Stimulated activated CD8-positive, alpha-beta memory T cell treated with anti-CD3 and anti-CD28 coated beads, Interleukin-4, amount 100 ng/mL, for 1 hour (primary cell): ENCODE measurements at places on chromosomes 13 and 19.

- DNase-seq, result no peak
These were observed 9.7 kb upstream of the LENG8 start for GRCh38 chr19:54439174-54439851.

DNA sequence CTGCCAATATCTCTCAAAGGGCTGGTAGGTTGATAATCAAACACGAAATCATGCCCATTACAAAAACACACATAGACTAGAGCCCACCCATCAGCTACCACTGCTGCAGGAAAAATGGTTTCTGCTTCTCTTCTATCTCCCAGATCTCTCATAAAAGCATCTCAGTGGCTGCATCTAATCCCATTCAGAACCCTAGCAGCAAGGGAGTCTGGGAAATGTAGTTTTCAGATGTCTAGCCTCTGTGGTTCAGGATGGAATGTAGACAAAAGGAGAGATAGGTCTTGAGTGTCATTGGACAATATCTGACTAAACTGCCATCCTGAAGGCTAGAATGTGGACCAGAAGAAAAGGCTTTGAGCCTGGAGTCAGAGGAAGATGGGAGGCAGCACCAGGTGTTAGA is 32.1 kb downstream of the RDH8 start:
- no peak for DNase-seq

DNA sequence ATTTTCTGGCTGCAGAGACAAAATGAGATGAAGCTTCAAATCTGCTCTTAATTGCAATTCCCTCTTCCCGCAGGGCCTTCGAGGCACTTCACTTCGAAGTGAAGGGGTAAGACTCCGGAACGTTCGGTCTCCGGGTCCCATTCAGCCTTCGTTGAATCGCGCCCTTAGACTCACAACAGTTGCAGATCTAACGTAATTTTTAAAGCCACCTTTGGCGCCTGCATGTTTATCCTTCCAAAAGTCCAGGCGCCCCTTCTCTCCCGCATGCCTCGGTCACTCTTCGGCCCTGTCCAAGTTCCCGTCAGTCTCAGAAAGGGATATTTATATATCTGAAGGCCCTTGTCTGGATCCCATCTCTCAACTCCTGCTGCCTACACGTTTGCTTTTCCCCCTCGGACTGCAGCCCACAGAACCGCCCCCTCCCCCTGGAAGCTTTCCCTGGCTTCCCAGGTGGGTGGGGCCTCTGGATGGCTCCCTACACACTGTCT is 915 bp upstream of the KCTD12 start:
- DNase-seq, result no peak

DNA sequence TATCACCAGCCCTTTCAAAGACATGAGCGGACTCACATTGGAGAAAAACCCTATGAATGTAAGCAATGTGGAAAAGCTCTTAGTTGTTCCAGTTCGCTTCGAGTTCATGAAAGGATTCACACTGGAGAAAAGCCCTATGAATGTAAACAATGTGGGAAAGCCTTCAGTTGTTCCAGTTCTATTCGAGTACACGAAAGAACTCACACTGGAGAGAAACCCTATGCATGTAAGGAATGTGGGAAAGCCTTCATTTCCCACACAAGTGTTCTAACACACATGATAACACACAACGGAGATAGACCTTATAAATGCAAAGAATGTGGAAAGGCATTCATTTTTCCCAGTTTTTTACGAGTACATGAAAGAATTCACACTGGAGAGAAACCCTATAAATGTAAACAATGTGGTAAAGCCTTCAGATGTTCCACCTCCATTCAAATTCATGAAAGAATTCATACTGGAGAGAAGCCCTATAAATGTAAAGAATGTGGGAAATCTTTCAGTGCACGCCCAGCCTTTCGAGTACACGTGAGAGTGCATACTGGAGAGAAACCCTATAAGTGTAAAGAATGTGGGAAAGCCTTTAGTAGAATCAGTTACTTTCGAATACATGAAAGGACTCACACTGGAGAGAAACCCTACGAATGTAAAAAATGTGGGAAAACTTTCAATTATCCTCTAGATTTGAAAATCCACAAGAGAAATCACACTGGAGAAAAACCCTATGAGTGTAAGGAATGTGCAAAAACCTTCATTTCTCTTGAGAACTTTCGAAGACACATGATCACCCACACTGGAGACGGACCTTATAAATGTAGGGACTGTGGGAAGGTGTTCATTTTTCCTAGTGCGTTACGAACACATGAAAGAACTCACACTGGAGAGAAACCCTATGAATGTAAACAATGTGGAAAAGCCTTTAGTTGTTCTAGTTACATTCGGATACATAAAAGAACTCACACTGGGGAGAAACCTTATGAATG is 17.6 kb downstream of the ZNF791 start:
- DNase-seq, result no peak

DNA sequence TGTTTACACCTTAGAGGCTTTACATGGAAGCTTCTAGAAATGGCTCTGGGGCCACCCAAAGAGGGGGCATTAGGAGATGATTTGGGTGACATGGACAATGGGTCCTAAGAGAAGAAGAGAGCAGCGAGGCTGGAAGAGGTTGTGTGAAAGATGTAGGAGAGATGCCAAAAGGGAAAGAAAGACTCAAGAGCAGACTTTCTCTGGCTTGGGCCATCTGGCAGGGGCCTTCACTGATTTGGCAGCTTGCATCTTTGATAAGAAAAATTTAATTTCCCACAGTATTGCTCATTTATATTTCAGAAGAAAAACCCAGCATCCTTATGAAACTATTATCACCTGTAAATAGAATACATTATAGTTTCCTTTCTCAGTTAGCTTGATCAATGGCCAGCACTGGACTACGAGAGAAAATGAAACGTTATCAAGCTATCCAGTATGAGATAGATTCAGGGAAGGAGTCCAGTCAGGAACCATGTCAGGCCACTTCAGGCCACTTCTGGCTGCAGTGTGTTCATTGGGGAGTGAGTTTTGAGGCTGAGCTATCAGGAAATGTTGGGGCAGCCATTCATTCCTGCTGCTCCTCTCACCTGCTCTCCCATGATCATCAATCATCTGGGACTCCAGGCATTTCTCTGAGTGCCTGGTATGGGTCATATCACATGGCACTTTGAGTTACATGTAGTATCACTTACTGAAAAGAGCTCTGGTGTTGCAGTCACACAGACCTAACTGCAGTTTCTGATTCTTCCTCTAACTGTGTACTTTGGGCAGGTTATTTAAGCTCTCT is 10.3 kb downstream of the SCEL start:
- DNase-seq, result no peak

DNA sequence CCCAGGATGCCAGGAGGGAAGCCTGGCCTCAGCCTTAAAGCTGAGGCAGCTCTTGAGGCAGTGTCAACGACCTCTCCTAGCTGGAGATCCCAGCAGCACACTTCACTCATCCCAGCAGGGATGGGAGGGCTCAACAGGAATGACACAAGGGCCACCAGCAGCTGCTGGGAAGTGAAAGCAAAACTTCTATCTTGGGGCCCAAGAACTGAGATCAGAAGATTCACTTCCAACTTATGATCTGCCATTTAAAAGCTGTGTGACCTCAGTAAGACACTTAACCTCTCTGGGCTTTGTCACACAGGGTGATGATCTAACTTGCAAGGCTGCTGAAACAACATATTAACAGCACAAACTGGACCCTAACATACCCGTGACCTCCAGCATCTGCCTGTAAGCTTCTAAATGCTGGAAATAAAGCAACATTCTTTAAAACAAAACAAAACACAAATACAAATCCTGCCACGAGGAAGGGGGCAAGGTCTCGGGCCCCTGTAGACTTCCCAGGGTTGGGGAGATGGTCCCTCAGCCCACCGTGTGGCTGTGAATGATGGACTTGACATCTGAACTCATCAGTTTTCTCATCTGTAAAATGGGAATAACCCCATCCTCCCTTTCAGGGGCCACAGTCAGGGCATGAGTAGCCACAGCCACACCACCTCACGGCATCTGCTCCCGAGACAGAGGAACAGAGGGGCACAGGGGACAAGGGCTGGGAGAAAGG is 22.7 kb downstream of the ELL start:
- no peak for DNase-seq

GRCh38 chr19:44800461-44800860 is 8.4 kb upstream of the BCAM start:
- peak; percentile 72 for DNase-seq

DNA sequence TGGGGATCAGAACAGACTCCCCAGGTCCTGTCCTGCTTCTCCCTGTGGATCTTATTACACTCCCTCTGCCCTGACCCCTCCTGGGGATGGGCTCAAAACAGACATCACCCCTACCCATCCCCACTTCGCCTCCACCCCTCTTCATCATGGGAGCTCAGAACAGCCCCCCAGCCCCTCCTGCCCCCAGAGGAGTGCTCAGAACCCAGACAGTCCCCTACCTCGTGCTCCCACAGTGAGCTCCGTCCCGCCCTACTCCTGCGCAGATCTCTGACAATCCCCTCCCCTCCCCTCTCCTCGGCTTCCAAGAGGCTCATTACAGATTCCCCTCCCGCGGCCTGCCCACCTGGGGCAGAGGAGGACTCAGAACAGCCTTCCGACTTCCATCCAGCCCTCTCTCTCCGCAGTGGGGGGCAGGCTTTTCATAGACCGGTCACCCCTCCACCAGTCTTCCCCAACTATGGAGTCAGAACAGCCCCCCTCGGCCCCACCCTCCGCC is 6.1 kb downstream of the NXNL1 start:
- DNase-seq, result no peak

GRCh38 chr19:38710928-38711725 is 33.1 kb downstream of the CAPN12 start:
- DNase-seq, result no peak

DNA sequence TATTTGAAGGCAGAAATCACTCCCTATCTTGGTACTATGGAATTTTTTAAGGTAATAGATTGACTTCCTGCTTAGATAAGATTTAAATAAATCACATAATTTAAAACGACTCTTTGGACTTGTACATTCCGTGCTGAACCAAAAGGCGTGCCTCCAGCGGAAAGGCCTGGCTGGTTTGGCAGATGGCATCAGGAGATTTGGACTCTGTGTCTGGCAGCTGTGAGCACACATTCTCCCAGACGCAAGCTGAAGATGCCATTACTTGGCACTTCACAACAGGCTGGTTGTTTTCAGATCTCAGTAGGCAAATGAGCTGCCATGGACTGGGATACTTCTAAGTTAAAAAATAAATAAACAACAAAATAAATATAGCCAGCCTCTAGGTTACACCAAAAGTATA is 104.5 kb upstream of the SLC15A1 start:
- DNase-seq, result no peak

GRCh38 chr19:32317086-32317485 is 28.3 kb upstream of the ZNF507 start:
- no peak for DNase-seq

- DNase-seq, result no peak
These were observed 2.6 kb downstream of the BBC3 start for GRCh38 chr19:47228168-47228936.

DNA sequence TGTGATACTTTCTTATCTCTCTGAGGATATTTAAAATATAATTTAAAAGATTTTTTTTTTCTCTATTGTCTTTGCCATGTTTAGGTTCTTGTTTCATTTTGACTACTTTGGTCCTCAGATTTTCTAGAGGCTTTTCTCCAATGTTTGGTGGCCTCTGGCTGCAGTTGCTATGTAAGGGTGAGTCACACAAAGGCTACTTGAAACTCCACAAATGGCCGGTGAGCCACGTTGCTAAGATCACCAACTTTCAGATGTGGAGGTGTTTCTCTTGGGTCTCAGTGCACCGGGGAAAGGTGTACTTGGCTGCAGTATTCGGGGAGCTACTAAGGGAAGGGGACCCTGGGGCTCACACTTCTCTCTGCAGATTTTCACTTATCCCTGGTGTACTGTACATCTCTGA is 248.1 kb downstream of the HS6ST3 start:
- no peak for DNase-seq

DNA sequence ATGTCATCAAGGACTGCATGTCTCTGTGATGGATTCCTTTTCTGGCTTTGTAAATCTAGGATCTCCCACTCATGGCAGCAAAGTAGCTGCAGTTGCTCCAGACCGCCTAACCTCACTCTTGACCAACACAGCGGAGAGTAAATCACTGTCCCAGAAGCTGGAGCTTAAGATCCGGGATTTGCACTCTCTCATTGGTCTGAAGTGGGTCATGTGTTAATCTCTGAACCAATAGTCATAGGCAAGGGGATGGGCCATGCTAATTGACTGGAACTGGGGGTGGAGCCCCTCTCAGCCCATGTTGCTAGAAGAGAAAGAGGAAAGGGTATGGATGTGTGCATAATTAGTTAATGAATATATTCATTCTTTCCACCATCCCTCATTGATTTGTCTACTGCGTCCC is 34.0 kb downstream of the VAV1 start:
- DNase-seq, result no peak

DNA sequence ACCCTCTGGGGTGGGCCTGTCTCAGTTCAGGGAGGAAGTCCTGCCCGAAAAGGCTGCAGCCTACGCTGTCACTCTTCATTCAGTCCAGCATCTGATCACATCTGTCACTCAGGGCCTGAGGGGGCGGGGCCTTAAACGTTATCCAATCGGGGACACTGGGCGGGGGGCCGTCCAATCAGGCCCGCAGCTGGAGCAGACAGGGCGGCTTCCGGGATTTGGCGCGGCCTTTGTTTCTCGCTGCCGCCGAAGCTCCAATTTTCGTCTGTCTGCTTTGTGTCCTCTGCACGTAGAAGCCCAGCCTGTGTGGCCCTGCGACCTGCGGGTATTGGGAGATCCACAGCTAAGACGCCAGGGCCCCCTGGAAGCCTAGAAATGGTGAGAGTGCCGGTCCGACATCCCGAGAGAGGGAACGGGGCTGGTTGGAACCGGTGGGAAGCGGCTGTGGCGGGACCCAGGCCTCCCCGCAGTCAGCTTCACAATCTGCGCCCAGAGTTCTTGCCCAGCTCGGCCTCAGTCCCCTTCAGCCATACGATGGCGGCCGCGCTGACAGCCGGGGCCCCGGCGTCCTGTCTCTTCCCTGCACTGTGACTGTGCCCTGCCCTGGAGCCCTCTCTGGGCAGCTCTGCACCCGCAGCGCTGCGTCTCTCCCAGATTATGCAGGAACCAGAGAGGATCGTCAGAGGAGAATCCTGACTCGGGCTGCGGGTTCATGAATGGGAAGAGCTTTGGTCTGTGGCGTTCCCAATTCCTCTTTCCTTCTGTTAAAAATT is at the start of gene ZNF730:
Gene ZNF730, plus strand, starts transcription at position 224 of the 770 bp plus-strand sequence. Its CDS starts 149 bp downstream, at position 373.
- DNase-seq, result peak; percentile 41

- peak; percentile 42 for DNase-seq
These were observed 5.7 kb downstream of the COMP start for GRCh38 chr19:18785179-18786124.

GRCh38 chr13:76680112-76680511 is 206.1 kb downstream of the KCTD12 start:
- DNase-seq, result no peak

- DNase-seq, result no peak
These were observed 329.6 kb downstream of the SLITRK5 start for GRCh38 chr13:88000787-88001186.

- no peak for DNase-seq
These were observed 39.9 kb downstream of the DOCK9 start for GRCh38 chr13:98937911-98938381.
